ENCODE measurements at places on chromosomes 12 and 14.

- no peaks in the 10 kb centered on the region for H3K36me3 ChIP-seq
- no peaks in the 10 kb centered on the region for H3K4me1 ChIP-seq
- H3K27me3 ChIP-seq, result no peaks in the 10 kb centered on the region
- no peak for DNase-seq
- no peak overlapping the region for H3K4me3 ChIP-seq
Measured at GRCh38 chr12:16297521-16297920, 20.0 kb upstream of the SLC15A5 start.

DNA sequence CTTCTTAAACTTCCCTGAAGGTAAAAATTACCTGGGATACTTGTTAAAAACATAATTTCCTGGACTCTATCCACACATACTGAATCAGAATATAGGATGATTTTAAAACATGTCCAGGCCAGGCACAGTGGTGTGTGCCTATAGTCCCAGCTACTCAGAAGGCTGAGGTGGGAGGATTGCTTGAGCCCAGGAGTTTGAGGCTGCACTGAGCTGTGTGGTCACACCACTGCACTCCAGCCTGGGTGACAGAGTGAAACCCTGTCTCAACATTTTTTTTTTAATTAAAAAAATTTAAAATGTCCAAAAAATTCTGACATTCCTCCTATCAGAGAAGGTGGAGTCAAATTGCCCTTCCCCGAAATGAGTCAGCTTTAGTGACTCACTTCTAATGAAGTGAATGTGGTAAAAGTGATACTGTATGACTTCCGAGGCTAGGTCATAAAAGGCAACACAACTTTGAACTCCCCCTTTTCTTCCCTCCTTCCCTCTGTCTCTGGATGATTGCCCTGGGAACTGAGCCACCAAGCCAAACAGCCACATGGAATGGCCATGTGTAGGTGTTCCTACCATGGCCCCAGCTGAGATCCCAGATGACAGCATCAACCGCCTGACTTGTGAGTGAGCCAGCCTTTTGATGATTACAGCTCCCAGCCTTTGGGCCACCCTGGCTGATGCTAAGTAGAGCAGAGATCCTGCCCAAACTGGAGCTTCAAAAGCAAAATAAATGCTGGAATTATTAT, 36.3 kb downstream of the LIMA1 start:
- H3K27ac ChIP-seq, result peak overlapping the region; percentile 79
- H3K27me3 ChIP-seq, result no peaks in the 10 kb centered on the region
- H3K4me3 ChIP-seq, result no peak overlapping the region
- H3K36me3 ChIP-seq, result peaks cover 5% of the 10 kb centered on the region

- peaks cover 6% of the 10 kb centered on the region for H3K4me1 ChIP-seq
- DNase-seq, result no peak
Measured at GRCh38 chr12:103909811-103910210, 20.4 kb upstream of the HSP90B1 start.

- peaks cover 42% of the 10 kb centered on the region for H3K4me1 ChIP-seq
- no peaks in the 10 kb centered on the region for H3K36me3 ChIP-seq
- no peak for DNase-seq
- peak overlapping the region; percentile 69 for H3K27ac ChIP-seq
Measured at GRCh38 chr12:67356380-67356774, 87.2 kb downstream of the CAND1 start.
